ENCODE measurements at places on chromosomes 7 and 10. TPM values are rescaled to one million over a fixed set of nuclear protein-coding genes. Genes with fewer than 3 reads are reported as not detected.

The ZNF511 gene
- 42.7 TPM for total RNA-seq

The FXYD4 gene
- not detected for total RNA-seq

The TRIM8 gene
- total RNA-seq = 78.1 TPM

The SUV39H2 gene
- total RNA-seq = 16.0 TPM

DNA sequence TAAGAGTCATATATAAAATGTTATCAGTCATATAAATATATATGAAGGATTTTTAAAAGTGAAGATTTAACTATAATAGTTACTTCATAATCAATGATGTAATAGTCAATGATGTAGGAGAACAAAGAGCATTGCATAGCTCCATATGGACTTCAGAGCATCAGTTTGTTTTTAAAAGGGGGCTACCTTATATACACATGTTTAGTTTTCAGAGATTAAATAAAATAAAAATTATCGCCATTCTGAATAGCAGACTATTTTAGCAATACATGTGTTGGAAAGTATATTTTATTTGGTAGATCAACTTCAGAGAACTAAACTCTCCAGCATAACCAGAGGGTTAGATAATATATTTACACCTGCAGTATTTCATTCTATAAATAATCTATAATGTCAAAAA lies 29.1 kb upstream of the EPC1 start:
- H3K4me3 ChIP-seq = no peak overlapping the region
- H3K4me1 ChIP-seq = peaks cover 15% of the 10 kb centered on the region
- DNase-seq = no peak
- no peaks in the 10 kb centered on the region for H3K27me3 ChIP-seq
- H3K36me3 ChIP-seq = no peaks in the 10 kb centered on the region

GRCh38 chr10:11949152-11949551 lies 93.5 kb downstream of the UPF2 start:
- no peaks in the 10 kb centered on the region for H3K4me1 ChIP-seq
- H3K4me3 ChIP-seq = no peak overlapping the region
- peaks cover 58% of the 10 kb centered on the region for H3K36me3 ChIP-seq
- no peak for DNase-seq
- H3K27ac ChIP-seq = no peak overlapping the region

DNA sequence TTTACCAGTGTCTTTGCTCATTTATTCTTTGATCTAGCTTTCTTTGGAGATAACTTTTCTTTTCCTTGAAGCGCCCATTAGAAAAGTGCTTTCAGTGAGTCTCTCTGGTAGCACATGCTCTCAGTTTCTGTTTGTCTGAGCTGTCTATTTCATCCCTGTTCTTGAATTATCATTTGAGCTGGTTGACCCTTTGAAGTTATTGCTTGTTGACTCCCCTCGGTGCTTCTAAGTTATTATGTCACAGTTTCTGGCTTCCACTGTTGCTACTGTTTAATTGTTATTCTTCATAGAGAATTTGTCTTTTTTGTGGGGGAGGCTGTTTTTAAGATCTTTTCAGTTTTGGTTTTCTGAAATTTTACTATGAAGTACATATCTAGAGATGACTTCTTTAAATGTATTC lies 11.4 kb upstream of the PRF1 start:
- DNase-seq = no peak
- no peak overlapping the region for H3K4me3 ChIP-seq
- no peak overlapping the region for H3K27ac ChIP-seq
- no peaks in the 10 kb centered on the region for H3K27me3 ChIP-seq
- peaks cover 10% of the 10 kb centered on the region for H3K4me1 ChIP-seq
- no peaks in the 10 kb centered on the region for H3K36me3 ChIP-seq

GRCh38 chr10:59336632-59337031 lies 25.7 kb downstream of the FAM13C start:
- H3K27ac ChIP-seq = peak overlapping the region; percentile 90
- no peak for DNase-seq
- peaks cover 13% of the 10 kb centered on the region for H3K4me1 ChIP-seq
- no peak overlapping the region for H3K4me3 ChIP-seq
- H3K27me3 ChIP-seq = no peaks in the 10 kb centered on the region

DNA sequence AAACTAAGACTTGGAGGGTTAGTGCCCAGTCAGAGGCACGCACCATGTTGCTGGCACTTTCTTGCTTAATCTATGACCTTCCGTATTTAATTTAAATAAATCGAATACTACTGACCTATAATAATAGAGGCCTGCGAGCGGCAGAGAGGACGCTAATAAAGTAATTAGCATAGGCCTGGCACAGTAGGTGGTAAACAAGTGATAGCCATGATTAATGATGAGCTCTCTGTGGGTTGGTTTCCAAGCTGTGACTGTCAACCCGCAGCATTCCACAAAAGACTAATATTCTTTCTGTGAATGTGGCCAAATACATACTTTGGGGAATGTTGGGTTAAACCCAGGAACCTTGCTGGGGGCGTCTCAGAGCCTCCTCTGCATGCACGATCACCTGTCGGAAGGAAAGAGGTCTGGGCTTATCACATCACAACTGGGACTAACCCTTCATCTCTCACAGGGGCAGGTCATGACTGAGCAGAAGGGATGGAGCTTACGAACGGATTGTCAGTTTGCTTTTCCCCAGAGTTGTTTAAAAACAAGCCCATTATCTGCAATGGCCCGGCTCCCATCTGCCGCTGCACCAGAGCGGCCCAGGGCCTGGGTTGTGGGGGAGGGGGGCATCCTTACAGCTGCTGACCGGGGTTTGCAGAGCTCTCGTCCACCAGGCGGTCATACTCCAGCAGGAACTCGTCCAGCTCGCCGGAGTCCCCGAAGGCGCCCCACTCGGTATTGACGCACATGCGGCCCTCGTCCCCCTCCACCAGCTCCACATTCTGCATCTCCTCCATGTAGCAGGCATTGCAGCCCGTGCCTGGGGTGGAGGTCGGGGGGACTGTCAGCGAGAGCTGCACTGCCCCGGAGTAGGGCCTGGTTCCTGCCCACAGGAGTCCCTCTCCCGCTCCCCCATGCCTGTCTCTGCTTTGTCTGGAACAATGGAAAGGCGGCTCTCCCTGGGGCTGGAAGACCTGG lies 6.2 kb upstream of the MYL7 start:
- no peaks in the 10 kb centered on the region for H3K27me3 ChIP-seq
- no peak for DNase-seq
- no peaks in the 10 kb centered on the region for H3K36me3 ChIP-seq

DNA sequence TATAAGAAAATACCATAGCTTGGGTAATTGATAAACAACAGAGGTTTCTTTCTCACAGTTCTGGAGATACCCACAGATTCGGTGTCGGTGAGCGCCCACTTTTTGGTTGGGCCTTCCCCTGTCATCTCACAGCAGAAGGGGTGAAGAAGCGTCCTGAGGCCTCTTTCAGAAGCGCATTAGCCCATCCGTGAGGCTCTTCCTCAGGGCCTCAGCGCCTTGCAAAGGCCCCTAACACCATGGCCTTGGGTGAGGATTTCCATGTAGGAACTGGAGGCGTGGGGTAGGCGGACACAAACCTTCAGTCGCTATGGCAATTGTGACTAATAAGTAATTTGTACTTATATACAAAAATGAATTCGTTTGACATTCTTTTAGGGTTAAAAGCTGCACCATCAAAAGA lies 316.0 kb downstream of the PTPRN2 start:
- H3K27me3 ChIP-seq = no peaks in the 10 kb centered on the region
- H3K27ac ChIP-seq = no peak overlapping the region
- H3K36me3 ChIP-seq = no peaks in the 10 kb centered on the region

DNA sequence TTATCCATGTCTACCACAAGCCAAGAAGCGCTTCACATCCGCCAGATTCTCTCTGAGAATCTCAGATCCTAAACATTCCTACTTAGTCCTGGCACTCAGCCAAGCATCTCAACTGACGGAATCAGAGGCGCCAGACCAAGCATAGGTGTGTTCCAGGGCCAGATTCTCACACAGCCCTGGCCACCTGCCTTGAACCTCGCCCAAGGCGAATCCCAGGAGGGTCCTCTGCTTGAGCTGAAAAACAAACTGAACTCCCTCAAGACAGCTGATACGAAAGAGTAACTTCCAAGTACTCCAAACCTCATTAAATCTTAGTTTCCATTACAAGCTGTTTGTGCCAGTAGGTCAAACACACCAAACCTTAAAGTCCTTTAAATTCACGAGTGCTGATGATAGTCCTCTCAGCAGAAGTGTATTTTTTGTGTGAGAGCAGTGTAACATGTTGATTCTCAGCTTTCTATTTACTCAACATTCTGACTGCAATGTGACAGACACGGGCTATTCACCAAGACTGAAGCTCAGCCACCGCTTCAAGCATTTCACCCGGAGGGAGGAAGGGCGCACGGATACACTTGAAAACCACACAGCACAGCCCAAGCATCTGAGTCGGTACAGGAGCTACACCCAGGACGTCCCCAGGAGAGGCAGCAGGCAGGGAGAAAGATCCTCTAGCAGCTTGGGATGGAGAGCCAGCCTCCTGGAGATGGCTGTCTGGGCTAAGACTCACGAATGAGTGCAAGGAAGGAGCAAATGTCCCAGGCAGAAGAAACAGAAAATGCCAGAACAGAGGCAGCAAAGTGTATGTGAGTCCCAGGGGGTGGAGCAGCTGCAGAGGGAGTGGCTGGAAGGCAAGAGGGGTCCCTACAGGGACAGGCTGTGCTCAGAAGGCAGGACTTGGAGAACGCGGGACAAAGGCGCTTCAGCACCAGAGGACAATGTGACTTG lies 6.0 kb downstream of the PARD3 start:
- H3K27me3 ChIP-seq = no peaks in the 10 kb centered on the region
- no peak for DNase-seq
- H3K4me1 ChIP-seq = peaks cover 53% of the 10 kb centered on the region
- no peak overlapping the region for H3K27ac ChIP-seq
- no peak overlapping the region for H3K4me3 ChIP-seq

GRCh38 chr10:29859521-29860130 lies 199.8 kb downstream of the JCAD start:
- peak overlapping the region; percentile 79 for H3K27ac ChIP-seq
- peaks cover 42% of the 10 kb centered on the region for H3K4me1 ChIP-seq
- no peaks in the 10 kb centered on the region for H3K36me3 ChIP-seq
- no peaks in the 10 kb centered on the region for H3K27me3 ChIP-seq
- peak; percentile 65 for DNase-seq

DNA sequence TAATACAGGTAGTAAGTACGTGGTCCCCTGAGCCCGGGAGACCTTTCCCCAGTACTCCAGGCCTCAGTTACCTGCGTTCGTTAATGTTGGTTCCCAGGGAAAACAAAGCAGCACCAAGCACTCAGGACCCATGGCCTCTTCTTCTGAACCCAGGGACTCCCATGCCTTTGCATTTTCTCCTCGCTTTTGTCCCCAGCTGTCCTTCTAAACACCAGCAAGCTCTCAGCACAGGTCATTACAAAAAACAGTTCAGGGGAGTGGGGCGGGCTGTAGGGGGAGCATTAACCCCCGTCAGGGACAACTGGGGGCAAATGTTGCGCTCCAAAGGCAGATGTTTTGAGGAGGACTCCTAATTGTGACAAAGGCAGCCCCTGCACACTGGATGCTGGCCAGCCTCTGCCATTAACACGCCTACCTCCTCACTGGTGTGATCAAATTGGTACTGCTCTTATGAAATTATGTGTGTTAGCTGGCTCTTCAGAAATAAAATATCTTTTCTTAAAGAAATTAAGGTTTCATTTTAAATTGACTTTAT lies 80.5 kb upstream of the LRGUK start:
- H3K36me3 ChIP-seq = no peaks in the 10 kb centered on the region
- no peaks in the 10 kb centered on the region for H3K27me3 ChIP-seq
- no peak overlapping the region for H3K27ac ChIP-seq
- H3K4me3 ChIP-seq = no peak overlapping the region

DNA sequence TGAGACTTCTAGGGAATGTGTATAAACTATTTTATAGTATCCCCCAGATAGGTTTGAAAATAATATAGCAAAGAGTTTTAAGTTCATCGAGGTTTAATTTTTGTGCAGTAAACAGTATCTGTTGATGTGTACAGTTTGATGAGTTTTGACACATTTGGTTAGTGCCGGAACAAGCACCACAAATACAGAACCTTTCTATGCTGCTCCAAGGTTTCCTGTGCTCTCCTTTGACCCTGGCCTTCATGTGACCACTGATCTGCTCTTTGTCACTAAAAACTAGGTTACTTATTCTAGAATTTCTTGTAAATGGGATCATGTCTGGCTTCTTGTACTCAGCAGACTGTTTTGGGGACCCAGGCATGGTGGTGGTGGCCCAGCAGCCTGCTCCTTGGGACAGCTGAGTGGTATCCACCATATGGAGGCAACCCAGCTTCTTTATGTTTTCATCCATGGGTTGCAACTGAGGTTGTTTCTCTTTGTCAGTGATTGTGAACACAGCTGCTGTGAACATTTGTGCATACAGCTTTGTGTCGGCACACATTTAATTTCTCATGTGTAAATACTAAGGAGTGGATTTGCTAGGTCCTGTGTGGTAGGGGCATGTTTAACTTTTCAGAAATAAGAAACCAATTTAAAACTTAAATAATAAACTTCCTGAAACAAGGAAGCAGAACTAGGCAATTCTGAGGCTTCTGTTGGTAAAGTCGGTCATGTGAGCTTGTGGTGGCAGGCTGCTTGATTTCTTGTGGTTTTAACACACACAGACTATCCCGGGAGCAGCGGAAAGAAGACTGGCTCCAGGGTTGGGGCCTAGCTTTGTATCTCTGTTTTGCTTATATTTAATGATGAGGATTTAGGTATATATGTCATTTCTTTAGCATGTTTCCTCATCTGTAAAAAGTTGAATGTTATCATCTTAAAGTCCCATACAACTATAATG lies 219.4 kb downstream of the ABCA13 start:
- H3K4me3 ChIP-seq = no peak overlapping the region
- H3K27me3 ChIP-seq = no peaks in the 10 kb centered on the region
- no peak for DNase-seq
- H3K4me1 ChIP-seq = peaks cover 22% of the 10 kb centered on the region
- peak overlapping the region; percentile 95 for H3K27ac ChIP-seq

GRCh38 chr10:26491276-26491675 lies 53.1 kb downstream of the APBB1IP start:
- no peaks in the 10 kb centered on the region for H3K27me3 ChIP-seq
- DNase-seq = no peak
- no peak overlapping the region for H3K27ac ChIP-seq
- no peak overlapping the region for H3K4me3 ChIP-seq
- H3K36me3 ChIP-seq = peaks cover 3% of the 10 kb centered on the region

DNA sequence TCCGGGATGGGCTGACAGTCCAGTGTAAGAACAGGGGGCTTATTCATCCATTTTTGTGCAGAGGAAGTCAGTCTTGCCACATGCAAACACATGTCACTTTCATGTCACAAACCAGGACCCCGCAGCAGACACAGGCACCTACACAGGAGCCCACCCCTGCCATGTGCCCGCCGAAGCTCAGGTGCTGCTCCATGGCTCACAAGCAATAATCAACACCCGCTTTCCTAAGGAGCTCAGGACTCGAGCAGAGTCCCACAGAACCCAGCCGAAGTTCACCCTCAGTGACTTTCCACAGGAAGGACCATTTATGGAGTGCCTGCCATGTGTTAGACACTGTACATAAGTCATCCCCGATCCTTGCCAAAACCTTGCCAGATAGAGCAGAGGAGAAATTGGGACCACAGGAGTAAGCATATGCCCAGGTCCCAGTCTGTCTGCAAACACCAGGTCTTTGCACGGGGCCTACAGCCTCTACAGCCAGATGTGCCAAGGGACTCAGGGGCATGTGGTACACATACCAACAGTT lies 99.4 kb downstream of the EBF3 start:
- no peaks in the 10 kb centered on the region for H3K27me3 ChIP-seq
- H3K27ac ChIP-seq = no peak overlapping the region
- no peaks in the 10 kb centered on the region for H3K36me3 ChIP-seq
- peak; percentile 6 for DNase-seq
- H3K4me3 ChIP-seq = no peak overlapping the region
- H3K4me1 ChIP-seq = no peaks in the 10 kb centered on the region

Data from MCF 10A (cell line).